Stimulated activated CD8-positive, alpha-beta memory T cell treated with anti-CD3 and anti-CD28 coated beads, Interleukin-15, amount 100 ng/mL, for 48 hours (primary cell): ENCODE measurements at places on chromosomes 12 and 14.

- no peak for DNase-seq
Observed at GRCh38 chr14:55711175-55711811, 131.3 kb downstream of the KTN1 start.

DNA sequence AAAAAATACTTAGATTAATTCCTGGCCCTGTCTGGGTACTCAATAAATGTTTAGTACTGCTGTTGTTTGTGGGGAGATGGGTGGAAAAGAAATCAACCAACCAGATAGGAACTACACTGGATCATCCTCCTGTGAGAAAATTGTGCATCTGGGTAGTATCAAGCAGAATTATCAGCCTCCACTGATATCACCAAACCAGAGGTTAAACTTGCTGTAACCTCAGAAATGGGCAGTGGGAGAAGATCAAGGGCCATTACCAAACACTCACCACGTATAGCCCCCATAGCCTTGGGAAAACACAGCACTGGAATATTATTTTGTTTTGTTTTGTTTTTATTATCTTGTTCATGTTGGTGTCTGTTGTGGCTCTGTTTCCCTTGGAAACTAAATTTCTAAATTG is 19.7 kb downstream of the VEZT start:
- DNase-seq, result no peak

- peak; percentile 30 for DNase-seq
Observed at GRCh38 chr14:105193916-105194782, 13.0 kb upstream of the NUDT14 start.

DNA sequence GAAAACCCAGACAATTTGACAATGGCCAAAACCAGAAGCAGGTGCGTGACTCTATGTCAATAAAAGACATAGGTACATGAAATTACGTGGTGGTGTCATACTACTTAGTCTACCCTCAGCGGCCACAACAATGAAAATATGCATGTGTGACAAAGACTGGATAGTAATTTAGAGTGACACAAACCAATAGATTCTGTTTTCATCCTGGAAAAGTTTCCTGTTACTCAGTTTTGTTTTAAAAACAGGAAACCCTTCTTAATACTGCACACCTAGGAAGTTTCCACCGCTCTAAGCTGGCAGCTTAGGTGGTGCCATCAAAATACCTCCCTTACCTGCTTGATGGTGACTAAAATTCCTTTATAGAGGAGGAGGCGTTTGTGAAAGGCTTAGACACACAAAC is 15.1 kb downstream of the POU6F1 start:
- DNase-seq, result no peak

DNA sequence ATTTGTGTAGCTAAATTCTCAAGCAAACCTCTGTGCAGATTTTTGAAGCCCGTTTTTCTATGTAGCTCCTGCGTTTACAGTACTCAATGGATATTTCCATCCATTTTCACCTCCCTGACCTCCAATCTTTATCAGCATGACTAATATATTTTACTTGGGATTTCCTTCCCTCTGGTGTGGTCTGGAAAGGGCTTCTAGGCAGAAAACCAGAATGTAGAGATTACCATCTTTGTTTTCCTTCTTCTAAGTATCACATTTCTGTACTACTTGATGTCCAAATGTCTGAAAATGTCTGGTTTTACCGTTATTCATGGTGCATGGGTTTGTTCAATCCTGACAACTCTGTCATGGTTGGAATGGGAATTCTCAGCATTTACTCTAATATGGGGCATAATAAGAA is 907.6 kb upstream of the FLRT2 start:
- DNase-seq, result no peak

- no peak for DNase-seq
Observed at GRCh38 chr12:98572010-98572409, 21.5 kb upstream of the SLC25A3 start.

DNA sequence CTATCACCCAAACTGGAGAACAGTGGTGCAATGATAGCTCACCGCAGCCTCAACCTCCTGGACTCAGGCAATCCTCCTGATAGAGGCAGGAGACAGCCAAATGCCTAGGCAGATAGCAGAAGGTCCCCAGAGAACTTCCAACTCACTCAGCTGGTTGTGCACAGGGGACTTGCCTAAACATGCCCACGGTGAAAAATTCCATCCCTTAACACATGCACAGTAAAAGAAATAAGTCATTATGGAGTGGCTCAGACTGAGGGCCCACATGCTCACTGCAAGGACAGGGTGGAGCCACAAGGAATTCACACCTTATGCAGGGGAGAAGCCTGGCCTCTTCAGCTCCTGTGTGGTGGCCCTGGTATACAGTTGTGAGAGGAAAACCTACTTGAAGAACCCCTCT is 525.8 kb upstream of the ATP2B1 start:
- no peak for DNase-seq

- DNase-seq, result no peak
Observed at GRCh38 chr14:104792101-104792884, 3.3 kb downstream of the AKT1 start.

- no peak for DNase-seq
Observed at GRCh38 chr14:80584744-80585505, 356.6 kb downstream of the CEP128 start.

GRCh38 chr12:117564881-117565280 is 203.5 kb upstream of the NOS1 start:
- DNase-seq, result no peak
